ENCODE measurements at places on chromosomes 1 and 21.
A peak's percentile ranks its signal among the peaks of the same experiment; 100 is the strongest.

GRCh38 chr1:53120659-53121058, 21.8 kb downstream of the SLC1A7 start:
- DNase-seq, result no peak

DNA sequence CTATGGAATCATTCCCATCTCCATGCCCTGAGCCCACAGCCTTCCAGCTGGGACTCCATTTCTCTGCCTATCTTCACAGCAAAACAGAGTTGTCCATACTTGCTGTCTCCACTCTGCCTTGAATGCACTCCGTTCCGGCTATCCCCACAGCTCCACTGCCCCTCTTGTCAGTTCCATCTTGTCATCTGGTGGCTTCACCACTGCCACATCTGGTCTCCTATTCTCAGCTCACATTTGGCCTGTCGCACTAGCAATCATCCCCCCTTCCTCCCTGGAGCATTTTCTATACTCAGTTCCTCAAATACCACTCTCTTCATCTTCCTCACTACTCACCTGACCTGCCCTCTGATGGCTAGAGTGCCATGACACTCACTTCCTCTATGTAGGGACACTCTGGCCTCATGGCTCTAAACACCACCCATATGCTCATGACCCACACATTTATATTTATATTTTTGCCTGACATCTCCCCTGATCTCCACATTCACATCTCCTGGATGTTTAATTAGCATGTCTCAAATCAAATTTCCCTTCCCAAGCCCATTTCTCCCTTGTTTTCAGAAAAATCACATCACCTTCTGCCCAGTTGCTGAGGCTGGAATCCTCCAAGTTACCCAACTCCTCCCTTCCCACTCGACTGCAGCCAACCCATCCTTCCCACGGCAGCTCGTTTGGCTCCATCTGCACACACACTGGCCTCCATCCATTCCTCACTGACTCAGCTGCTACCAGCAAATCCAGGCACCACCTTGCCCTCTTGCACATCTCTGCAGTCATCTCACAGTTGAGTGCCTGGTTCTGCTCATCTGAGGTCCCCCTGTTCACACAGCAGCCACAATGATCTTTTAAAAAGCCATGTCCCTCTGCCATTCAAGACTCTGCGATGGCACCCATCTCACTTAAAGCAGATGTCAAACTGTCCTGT, 6.1 kb downstream of the ZNF692 start:
- DNase-seq, result no peak

DNA sequence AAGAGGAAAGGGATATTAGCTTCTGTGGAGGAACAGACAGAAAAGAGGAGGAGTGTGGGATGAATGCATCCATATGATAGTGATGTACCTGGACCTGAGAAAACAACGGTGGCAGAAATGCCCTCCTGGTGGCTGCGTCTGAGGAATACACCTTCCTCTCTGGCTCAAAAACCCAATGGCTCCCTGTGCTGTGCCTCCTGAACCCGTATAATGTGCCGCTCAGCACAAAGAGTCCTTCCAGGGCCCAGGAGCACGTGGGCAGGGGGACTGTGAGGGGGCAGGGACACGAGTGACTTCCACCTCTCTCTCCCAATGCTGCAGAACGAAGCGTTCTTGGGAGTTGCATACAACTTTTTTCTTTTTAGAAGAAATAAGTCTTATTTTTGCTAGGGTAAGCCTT, 31.2 kb downstream of the IRF2BP2 start:
- DNase-seq, result no peak

DNA sequence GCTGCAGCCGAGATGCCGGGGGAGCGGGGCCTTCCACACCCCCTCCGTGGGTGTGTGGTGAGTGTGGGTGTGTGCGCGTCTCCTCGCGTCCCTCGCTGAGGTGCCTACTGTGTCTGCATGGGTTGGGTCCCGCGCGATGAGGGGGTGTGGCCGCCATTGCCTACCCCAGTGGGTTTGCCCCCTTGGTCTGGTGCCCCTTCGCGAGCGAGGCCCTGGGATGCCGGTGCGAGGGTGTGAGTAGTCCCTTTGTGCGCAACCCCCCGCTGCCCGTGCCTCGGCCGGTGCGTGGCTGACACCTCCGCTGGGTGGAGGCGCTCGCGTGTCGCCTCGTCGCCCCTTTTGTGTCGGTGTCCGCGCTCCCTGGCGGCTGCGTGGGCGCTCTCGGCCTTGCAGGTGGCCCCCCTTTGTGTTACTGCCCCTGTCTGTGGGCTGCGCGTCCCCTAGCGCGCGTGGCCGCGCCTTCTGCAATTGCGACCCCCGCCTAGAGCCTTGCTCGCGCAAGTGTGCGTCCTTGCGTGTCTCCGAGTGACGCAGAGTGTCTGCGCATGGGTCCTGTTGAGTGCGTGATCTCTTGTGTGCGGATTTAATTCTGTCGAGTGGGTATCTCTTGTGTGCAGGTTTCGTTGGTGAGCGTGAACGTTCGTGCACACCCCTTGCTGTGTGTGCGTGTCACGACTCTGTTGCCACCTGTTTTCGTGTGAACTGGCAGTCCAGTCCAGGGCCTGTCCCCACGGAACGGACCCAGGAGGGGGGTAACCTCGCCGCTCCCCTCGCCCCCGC, 553 bp downstream of the TTC3 start:
- DNase-seq, result no peak

GRCh38 chr1:15835205-15835740, 12.2 kb upstream of the SPEN start:
- no peak for DNase-seq

GRCh38 chr1:202807451-202807925, 733 bp downstream of the KDM5B start:
- DNase-seq, result peak; percentile 27

GRCh38 chr1:26705788-26706311, 10.0 kb downstream of the ARID1A start:
- DNase-seq, result no peak

DNA sequence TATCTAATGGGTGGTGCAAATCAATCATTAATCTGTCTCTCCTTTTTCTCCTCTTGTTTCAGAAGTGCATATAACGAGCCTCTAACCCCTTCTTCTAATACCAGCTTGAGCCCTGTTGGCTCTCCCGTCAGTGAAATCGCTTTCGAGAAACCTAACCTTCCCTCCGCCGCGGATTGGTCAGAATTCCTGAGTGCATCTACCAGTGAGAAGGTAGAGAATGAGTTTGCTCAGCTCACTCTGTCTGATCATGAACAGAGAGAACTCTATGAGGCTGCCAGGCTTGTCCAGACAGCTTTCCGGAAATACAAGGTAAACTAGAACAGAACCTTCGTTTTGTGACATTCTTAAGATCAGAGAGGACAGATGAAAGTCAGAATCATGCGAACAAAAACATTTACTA, 25.3 kb upstream of the VAMP3 start:
- DNase-seq, result no peak

DNA sequence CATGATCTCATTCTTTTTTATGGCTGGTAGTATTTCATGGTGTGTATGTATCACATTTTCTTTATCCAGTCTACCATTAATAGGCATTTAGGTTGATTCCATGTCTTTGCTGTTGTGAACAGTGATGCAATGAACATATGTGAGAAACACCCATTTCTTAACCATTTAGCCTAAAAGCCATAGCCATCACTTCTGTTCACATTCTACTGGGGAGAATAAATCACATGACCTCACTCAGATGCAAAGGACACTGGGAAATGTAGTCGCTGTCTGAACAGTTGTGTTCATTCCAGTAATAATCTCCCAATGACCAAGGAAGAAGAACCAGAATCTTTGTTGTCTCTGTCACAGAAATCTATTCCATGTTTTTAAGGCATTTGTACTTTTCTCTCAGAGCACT, 15.1 kb upstream of the PLA2G2E start:
- no peak for DNase-seq

DNA sequence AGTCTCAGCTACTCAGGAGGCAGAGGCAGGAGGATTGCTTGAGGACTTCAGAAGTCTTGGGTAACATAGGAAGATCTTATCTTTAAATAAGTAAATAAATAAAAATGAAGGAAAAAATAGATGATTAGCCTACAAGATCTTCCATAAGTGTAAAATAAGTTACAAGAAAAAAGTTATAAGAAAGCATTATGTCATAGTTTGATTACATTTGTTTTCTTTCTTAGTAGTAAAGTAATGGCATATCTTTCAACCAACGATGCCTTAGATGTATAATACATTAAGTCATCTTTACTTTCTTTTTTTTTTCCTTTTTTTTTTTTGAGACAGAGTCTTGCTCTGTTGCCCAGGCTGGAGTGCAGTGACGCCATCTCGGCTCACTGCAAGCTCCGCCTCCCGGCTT, 46.5 kb downstream of the SNRPE start:
- no peak for DNase-seq

DNA sequence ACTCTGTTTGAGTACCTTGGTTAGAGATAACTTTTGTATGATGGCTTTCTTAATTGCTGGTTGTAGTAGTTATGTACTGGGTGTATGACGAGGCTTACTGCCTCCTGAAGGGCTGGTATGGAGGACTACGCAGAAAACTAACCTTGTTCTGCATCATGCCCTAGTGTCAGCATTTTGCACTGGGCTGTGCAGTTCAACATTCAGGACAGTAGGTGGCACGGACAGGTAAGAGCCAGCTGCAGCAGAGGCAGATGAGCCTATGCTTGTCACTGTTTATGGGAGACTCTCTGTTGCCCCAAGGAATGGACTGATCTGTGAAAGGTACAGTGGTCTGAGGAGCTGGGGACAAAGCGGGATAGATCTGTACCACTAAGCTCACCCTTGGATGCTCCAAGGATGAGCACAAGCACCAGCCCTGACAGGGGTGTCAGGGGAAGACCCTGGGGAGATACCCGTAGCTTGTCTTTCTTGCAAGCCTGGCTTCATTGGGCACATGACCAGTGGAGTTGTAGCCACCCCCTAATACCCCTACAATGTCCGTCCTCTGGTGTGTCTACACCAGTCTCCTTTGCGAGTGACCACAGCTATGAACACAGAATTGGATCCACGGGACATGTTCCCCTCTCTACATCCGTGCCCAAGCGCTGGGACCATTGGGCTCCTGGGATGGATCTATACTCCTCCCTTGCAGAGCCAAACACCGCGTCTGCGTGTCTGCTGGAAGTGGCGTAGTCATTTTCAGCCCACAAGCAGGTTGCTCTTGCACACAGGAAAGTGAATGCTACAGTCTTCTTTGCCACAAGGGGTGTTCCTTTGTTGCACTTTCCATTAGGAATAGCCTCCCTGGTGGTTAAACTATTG, 51.1 kb upstream of the CFHR3 start:
- DNase-seq, result peak; percentile 62

DNA sequence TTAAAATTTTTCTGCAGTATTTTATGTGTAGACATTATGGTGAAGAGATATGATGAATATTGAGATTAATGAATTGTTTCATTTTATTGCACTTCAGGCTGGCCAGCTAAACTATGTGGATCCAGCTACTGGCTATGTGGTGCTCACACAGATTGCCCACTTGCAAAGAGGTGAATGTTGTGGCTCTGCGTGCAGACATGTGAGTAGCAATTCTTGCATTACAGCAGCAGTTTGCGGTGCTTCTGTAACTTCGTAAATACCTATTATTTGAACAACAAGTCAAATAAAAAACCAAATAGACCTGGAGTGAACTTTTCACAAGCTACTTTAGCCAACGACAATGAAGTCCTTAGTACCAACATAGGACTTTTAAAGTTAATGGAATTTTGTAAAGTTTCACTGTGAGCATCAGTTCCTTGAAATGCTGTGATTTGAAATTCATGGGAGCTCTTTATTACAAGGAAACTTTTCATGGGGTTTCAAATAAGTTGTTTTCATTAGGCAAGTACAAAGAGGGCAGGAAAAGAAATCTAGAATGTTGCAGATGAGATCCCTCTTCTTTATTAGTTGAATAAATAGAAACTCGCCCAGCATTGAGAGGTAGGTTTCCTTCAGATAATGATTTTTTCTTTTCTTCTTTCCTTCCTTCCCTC, 3.4 kb downstream of the C1orf53 start:
- DNase-seq, result no peak

GRCh38 chr1:199691540-199691939, 336.0 kb upstream of the NR5A2 start:
- DNase-seq, result no peak

GRCh38 chr1:203772836-203773235, 7.9 kb downstream of the LAX1 start:
- no peak for DNase-seq

DNA sequence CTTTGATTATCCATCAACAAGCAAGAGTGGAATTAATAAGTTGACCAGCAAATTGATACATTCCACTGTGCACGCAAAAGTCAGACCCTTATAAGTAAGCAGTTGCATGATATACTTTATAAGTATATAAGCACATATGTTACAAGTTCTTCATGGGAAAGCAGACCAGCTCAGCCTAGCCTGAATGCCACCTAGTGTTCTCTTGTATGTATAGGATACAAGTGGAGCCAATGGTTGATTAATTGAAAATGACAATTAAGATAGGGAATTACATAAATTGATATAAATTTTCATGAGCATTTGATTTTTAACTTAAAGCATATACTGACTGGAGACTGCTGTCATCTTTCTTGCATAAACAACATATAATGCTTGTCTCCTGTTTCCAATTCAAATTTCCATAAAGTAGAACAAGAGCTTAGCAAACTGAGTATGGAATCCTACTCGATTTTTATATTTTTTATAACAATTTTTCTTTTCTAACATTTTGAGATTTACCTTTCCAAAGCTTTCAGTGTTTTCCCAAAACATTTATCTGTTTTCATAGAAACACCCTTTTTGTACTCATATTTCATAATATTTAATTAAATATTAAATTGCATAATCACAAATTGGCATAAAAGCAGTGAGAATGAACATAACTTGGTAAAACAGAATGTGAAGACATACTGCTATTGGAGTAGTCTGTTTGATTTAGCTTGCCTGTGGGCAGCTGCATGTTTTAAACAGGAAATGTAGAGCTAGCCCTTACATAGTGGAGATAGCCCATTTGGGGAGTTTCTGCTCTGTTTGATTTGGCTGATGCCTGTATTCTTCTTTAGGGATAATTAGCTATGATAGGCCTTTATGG, 62.8 kb downstream of the MAGI3 start:
- peak; percentile 17 for DNase-seq

DNA sequence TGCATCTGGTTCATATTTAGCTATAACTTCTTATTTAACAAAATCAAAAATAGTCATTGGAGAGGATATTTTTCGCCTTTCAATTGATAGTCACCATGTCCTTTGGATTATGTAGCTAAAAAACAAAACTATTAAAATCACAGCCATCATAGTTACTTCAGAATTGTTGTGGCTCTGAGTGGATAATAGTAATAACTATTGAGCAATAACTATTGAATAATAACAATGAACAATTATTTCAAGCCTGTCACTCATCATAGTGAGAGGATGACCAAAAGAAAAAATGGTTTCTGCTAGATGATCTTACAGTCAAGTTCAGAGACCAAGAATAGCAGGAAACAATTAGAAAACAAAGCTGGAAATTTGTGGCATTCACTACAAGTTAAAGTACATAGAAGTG, 38.4 kb upstream of the AGL start:
- DNase-seq, result no peak

GRCh38 chr1:208029381-208030287, 118.7 kb upstream of the CD34 start:
- no peak for DNase-seq

GRCh38 chr1:212960932-212961331, 10.6 kb downstream of the VASH2 start:
- DNase-seq, result no peak

GRCh38 chr1:68016381-68016780, 34.0 kb downstream of the DIRAS3 start:
- DNase-seq, result no peak

Measured in NCI-H187 (cell line).